ENCODE measurements at places on chromosomes 7 and 10.

GRCh38 chr10:100872034-100872791 lies 40.5 kb upstream of the SLF2 start:
- DNase-seq = peak; percentile 89

DNA sequence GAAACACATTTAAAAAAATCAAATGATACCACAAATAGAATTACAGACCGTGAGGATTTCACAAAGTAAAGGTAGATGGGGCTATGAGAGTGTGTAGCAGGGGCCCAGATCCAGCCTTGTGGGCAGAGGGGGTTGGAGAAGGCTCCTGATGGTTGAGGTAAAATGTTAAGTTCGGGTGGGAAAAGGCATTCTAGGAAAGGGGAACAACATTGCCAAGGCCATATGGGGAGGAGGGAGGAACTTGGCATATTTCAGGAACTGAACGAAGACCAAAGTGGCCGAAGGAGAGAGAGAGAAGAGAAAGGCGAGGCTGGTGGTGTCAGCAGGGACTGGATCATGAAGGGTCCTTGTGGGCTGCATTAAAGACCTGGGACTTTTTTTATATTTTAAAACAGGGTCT lies 98.9 kb downstream of the CARD11 start:
- peak; percentile 1 for DNase-seq

GRCh38 chr7:128217030-128217805 lies 23.9 kb upstream of the LEP start:
- no peak for DNase-seq

DNA sequence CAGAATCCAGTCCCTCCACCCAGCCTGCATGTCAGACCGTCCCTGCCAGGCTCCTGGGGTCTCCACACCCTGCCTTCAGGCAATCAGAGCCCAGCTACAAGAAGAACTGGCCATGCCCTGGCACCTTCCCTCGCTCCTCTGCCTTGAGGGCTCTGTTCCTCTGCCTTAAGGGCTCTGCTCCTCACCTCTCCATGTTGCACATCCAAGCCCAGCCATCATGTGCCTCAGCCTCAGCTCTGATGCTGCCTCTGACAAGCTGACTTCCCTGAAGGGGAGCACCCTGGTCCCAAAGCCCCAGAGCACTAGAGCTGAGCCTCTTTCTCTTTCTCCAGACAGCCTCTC lies 50.3 kb upstream of the ANTXRL start:
- DNase-seq = no peak

GRCh38 chr10:68310531-68310930 lies 21.3 kb upstream of the HNRNPH3 start:
- no peak for DNase-seq

DNA sequence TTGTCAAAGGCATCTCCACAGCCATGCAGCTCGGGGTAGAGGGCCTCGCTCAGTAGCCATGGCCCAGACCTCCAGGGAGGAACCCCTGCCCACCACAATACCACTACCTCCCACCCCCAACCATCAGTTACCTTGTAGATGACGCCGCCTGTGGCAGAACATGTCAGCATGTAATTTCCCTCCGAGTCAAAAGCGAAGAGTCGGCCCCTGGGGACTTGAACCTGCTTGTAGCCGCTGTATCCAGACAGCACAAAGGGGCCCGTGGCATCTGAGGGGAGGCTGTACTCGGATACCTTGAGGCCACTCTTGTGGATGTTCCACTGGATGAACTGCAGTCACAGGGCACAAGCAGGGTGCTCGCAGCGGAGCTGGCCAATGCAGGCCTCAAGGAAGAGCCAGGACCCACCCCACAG lies 16.3 kb upstream of the CYREN start:
- no peak for DNase-seq

- no peak for DNase-seq
Measured at GRCh38 chr7:157769526-157770215, 432.9 kb downstream of the DNAJB6 start.

DNA sequence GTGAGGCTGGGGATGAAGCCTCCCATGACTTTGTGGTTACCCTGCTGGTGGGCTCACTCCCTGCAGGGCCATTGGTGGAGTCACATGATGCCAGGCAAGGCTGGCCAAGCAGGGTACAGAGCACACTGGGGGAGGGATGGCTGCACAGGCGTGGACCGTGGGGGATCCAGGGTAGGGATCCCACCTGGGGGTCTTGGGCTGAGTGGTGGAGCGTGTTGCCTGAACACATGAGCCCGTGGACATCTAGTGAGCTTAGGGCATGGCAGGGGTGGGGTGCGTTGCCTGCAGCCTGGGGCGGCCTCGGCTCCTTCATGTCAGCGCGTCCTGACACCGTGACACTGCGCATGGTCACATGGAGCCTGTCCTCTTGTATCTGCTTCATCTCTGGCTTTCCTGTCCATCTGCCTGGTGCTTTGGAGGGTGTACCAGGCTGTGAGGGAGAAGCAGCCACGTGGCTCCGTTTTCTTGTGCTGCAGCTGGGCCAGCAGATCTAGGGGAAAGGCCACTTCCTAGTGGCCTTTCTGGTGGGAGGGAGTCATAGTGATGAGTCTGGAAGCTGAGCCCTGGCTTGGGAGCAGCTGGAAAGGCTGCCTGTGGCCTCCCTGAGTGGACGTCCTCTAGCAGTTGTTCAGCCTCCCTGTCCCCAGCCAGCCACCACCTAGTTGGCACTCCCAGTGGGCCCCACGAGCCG lies 96.2 kb downstream of the LHPP start:
- no peak for DNase-seq

- DNase-seq = no peak
Measured at GRCh38 chr7:16648551-16648950, 2.6 kb downstream of the BZW2 start.

DNA sequence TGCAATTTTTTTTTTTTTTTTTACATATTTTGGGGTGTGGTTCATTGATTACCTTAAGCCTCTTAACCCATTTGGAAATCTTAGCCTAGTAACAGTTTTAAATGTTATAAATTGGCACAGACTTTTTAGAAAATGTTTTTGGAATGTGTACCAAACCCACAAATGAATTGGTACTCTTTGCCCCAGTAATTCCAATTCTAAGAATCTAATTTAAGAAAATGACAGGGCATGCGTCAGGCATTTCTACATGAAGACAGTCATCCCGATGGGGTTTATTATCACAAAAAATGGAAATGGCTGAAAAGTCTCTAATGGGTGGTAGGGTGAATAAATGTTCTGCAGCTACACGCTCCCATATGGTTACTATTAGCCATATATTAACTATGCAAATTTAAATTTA lies 54.9 kb downstream of the ITIH5 start:
- no peak for DNase-seq

- DNase-seq = peak; percentile 76
Measured at GRCh38 chr7:90595801-90596670, at the start of gene CDK14. TSS of gene CDK14 (plus strand) at chr7:90596321. CDS start at chr7:90596628, 307 bp downstream.

DNA sequence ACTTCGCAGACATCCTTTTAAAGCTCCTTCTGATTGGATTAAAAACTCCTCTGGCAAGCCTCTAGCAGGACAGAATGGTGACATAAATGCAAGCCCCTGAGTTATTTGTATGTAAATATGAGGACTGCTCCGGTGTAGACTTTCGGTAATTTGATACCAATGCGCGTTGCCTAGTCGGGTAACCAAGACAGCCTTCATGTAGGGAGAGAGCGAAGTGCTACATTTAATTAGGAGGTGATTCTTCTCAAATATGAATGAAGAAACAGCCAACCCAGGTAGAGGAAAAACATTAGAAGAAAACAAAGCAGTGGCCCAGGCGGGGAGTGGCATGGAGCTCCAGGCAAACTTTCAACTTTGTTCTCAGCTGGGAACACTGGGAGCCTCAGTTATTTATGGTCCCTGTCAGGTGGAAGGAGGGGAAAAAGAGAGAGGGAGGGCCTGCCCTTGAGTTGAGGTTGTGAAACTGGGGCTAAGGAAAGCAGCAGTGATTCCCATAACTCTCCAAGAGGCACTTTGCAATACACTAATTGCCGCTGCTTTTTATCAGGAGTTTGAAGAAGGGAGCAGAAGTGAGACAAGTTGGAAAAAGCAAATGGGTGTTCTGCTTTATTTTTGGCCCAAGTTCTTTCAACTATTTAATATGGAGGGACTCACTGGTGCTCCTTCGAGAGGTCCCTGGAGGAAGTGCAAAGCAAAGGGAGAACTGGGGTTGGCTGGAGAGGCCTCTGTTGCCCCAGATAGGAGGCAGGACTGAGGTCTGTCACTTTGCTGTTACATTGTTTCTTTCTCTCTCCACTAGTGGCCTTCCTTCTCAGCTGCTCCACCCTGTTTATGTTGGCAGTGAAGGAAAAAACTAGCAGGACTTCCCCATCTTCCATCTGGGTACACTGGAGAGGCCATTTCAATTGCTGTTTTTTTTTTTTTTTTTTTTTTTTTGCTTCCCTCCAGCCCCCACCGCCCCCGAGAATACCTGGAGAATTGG lies 234.6 kb upstream of the CCDC6 start:
- no peak for DNase-seq

DNA sequence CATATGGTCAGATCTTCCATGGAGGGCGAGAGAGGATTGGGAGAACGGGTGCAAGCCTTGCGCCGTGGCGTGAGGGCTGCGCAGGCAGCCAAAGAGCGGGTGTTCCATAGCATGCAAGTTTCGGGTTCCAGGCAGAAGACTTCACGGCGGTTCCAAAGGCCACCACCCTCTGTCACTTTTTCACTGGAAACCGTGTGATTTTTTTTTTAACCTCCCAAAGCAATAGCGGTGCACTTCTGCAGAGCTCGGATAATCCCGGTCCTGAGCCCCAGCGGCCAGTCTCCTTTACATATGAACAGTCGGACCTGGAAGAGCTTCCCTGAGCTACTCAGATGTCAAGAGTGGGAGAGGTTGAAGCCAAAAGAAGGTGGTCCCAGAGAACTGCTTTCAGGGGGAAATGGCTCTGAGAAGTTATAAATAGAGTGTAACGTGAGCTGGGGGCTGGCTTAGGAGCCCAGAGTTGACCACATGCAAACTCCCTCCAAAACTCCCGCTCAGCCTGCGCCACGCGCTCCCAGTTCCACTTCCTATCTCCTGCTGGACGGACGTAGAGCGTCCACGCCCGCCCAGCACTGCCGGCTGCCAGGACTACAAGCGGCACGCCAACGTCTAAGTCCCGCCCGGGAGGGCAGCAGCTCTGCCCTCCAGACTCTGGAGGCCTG lies at the start of gene MEOX2:
TSS of gene MEOX2 (minus strand) at position 389 of the 662 bp plus-strand sequence. CDS start at position 108, 281 bp downstream.
- DNase-seq = no peak
